Stimulated activated CD4-positive, alpha-beta T cell treated with anti-CD3 and anti-CD28 coated beads, Interleukin-2, amount 100 ng/mL, for 4 hours (primary cell): ENCODE measurements at places on chromosomes 2 and 18.

DNA sequence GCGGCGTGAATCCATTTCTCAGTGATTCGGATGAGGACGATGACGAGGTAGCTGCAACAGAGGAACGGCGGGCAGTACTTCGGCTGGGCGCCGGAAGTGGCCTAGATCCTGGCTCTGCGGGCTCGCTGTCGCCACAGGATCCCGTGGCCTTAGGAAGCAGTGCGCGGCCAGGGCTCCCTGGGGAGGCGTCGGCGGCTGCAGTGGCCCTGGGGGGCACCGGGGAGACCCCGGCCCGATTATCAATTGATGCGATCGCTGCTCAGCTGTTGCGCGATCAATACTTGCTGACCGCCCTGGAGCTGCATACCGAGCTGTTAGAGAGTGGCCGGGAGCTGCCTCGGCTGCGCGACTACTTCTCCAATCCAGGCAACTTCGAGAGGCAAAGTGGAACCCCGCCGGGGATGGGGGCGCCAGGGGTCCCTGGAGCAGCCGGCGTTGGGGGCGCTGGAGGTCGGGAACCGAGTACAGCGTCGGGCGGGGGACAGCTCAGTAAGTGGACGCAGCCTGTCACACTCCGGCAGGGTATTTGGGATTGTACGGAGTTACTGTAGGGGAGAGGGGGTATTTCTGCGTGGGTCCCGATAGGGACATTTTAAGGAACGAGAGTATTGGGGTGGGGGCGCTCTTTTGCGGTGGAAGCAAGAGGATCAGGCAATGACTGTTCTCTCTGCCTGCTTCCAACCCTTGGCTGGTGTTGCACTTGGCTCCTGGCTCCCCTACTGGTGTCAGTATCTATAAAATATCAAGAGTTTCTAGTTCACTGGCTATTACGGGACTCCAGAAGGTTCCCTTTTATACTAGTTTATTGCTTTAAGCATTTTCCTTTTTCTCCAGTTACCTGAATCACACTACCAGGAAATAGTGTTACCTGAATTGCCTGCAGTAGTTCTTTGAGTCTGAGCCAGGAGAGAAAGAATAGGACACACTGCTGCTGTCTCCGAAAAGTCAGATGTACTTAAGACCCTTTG lies 772 bp downstream of the RELCH start:
- no peak for DNase-seq

DNA sequence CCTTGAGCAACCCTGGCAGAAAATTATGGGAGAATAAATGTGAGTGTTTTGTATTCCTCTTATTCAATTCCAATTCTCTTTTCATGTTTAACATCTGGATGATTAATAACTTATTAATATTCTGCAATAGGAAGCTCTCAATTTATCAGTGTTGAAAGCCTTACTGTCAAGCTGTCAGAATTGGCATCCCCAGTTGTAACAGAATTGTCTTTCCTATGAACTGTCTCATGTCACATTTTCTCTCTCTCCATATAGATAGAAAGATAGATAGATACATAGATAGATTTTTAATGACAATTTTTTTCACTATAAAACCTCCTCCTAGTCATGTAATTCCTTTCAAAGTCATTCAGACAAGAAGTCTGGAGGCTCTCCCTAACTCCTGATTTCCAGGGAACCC lies 331.5 kb downstream of the GALNT13 start:
- DNase-seq, result no peak

- no peak for DNase-seq
These were observed 19.7 kb upstream of the STPG4 start for GRCh38 chr2:47174733-47175361.

GRCh38 chr2:119255760-119256581 lies 32.3 kb downstream of the STEAP3 start:
- no peak for DNase-seq

GRCh38 chr2:222408684-222409083 lies 15.7 kb upstream of the SGPP2 start:
- no peak for DNase-seq

GRCh38 chr2:176187899-176188773 lies at the start of gene HOXD1:
Gene HOXD1 (plus strand): TSS chr2:176188668. CDS start chr2:176188802, 134 bp downstream.
- no peak for DNase-seq
